ENCODE measurements at places on chromosomes 2 and 18. TPM values are rescaled to one million over a fixed set of nuclear protein-coding genes. Genes with fewer than 3 reads are reported as not detected.
A peak's percentile ranks its signal among the peaks of the same experiment; 100 is the strongest.

GRCh38 chr2:46148369-46148736 lies 148.9 kb upstream of the EPAS1 start:
- H3K36me3 ChIP-seq, result 0 out of 2 replicates have a peak, but pooled peaks cover 3% of the 10 kb centered on the region
- H3K27ac ChIP-seq, result no peak overlapping the region
- peaks cover 23% of the 10 kb centered on the region for H3K4me1 ChIP-seq

DNA sequence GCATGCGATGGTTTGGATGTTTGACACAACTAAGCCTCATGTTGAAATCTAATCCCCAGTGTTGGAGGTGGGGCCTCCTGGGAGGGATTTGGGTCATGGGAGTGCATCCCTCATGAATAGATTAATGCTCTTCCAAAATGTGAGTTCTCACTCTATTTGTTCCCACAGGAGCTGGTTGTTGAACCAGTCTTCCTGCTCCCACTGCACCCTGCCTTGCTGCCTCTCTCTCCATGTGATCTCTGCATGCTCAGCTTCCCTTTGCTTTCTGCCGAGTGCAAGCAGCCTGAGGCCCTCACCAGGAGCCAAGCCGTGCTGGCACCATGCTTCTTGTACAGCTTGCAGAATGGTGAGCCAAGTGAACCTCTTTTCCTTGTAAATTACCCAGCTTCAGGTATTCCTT lies 206.8 kb downstream of the VAPA start:
- H3K27me3 ChIP-seq, result no peaks in the 10 kb centered on the region
- H3K4me3 ChIP-seq, result no peak overlapping the region
- H3K4me1 ChIP-seq, result peaks cover 36% of the 10 kb centered on the region
- H3K27ac ChIP-seq, result no peak overlapping the region

DNA sequence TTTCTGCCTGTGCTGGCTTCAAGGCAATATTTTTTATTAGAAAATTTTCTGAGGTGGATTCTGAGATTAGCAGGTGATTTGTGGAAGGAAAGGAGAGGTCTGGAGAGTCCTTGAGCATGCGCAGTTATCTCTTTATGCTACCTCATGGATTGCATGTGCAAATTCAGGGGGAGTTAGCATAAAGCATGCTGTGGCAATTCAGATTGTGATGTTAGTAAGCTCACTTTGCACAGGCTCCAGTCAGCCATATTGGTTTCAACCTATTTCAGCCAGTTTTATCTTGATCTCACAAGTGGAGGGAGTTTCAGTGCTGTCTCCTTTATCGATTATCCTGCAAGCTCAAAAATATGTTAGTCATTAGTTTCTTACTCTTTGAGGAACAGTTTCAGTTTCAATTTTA lies 2012.3 kb upstream of the PIK3C3 start:
- H3K36me3 ChIP-seq, result no peaks in the 10 kb centered on the region
- H3K4me1 ChIP-seq, result peaks cover 22% of the 10 kb centered on the region
- no peak overlapping the region for H3K4me3 ChIP-seq
- DNase-seq, result no peak
- H3K27ac ChIP-seq, result no peak overlapping the region
- H3K27me3 ChIP-seq, result no peaks in the 10 kb centered on the region

The ASAP2 gene
- total RNA-seq, result 66.8 TPM

DNA sequence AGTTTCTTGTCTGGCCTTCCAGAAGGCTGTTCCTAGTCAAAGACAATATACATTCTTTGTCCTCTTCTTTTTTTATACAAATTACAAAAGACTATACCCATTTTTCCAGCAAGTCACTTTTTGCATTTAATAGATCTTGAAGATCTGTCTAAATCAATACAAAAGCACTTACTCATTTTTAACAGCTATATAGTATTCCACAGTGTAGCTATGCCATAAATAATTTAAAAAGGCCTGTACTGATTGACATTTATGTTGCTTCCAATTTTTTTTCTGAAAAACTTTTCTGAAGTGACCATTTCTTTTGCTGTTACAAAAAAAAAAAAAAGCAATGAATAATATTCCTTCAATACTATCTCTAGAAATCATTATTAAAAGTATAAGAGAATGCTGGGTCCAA lies 30.3 kb upstream of the HNRNPLL start:
- no peak overlapping the region for H3K27ac ChIP-seq
- H3K4me3 ChIP-seq, result no peak overlapping the region
- no peaks in the 10 kb centered on the region for H3K36me3 ChIP-seq
- H3K4me1 ChIP-seq, result peaks cover 8% of the 10 kb centered on the region
- DNase-seq, result no peak
- no peaks in the 10 kb centered on the region for H3K27me3 ChIP-seq

The NPPC gene
- total RNA-seq, result not detected

- DNase-seq, result no peak
- H3K4me3 ChIP-seq, result no peak overlapping the region
- H3K27me3 ChIP-seq, result no peaks in the 10 kb centered on the region
- no peaks in the 10 kb centered on the region for H3K36me3 ChIP-seq
- no peaks in the 10 kb centered on the region for H3K4me1 ChIP-seq
Observed at GRCh38 chr2:77095096-77095495, 427.1 kb downstream of the LRRTM4 start.

DNA sequence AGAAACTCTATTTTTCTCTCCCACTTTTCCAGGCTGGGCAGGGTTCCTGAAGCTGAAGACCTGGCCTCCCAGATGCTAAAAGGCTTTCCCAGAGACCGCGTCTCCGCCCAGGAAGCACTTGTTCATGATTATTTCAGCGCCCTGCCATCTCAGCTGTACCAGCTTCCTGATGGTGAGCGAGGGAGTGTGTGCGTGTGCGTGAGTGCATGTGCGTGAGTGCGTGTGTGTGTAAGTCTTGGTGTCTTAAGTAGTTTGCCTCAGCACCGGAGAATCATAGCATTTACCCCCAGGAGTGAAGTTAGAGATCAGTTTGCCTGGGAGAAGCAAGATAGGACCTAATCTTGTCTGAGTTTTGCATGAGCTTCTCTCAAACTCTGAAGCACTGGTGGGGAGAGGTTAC lies 73.7 kb downstream of the CDK15 start:
- H3K4me3 ChIP-seq, result no peak overlapping the region
- no peaks in the 10 kb centered on the region for H3K4me1 ChIP-seq
- DNase-seq, result no peak
- H3K36me3 ChIP-seq, result no peaks in the 10 kb centered on the region
- H3K27me3 ChIP-seq, result no peaks in the 10 kb centered on the region
- no peak overlapping the region for H3K27ac ChIP-seq

The TACR1 gene
- not detected for total RNA-seq

DNA sequence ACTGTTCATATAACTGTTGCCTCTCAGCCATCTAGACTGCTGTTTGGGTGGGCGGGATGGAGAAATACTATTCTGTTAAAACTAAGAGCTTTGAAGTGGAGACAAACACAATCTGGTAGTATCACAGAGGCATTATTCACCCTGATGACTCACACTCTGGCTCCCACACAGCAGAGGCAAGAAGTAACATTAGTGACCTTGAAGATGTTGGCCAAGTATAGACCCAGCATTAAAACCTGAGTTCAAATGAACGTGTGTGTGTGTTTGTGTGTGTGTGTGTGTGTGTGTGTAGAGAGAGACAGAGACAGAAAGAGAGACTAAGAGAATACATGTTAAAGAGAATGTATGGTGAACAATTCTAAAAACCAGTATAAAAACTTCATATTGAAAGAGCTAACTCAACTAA lies 22.5 kb upstream of the ACVR1 start:
- no peak overlapping the region for H3K4me3 ChIP-seq
- H3K27ac ChIP-seq, result no peak overlapping the region
- H3K27me3 ChIP-seq, result no peaks in the 10 kb centered on the region
- peak; percentile 52 for DNase-seq

DNA sequence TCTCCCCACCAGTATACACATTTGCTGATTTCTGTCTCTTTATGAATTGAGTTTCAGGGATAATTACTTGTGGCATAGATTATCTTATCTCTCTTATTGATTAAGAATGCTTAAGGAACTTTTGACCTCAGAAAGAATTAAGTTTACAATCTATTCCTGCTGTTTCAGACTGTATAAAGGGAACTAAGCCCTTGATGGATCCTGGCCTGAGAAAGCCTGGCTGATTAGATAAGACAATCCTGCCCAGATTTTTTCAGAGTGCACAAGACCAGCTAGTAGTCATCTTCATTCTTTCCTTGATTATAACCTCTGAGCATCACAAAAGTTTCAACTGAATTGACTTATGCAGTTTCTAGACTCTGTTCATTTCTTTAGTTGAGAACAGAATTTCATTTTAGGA lies 22.7 kb upstream of the TFPI start:
- no peaks in the 10 kb centered on the region for H3K4me1 ChIP-seq
- no peaks in the 10 kb centered on the region for H3K36me3 ChIP-seq
- no peak for DNase-seq
- no peak overlapping the region for H3K27ac ChIP-seq
- no peak overlapping the region for H3K4me3 ChIP-seq

DNA sequence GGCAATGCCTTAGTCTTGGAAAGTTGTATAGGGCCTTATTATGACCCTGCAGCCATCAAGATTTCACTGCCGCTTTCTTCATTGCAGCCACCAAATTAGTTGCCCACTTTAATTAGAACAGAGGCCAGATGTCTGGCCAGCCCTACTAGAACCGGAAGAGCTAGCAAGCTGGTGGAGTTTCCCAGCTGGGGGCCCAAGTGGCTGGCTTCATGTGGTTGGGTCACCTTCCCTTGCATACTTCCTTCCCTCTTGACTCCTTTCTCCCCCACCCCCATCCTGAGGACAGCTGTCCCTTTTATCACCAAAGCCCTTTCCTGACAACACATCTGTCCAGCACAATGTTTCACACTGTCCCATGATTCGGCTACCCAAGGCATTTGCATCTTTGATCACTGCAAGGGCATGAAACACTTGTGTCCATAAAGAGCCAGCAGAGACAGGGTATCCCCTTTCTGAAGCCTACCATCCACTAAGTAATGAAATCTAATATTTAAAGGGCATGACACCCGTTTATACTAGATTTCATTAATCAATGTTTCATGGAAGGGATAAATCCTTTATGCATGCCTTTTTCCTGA lies 187.2 kb downstream of the BCL11A start:
- no peaks in the 10 kb centered on the region for H3K4me1 ChIP-seq
- H3K27ac ChIP-seq, result no peak overlapping the region

GRCh38 chr18:79378536-79379250 lies 17.0 kb upstream of the NFATC1 start:
- no peaks in the 10 kb centered on the region for H3K36me3 ChIP-seq
- H3K27ac ChIP-seq, result no peak overlapping the region
- peaks cover 20% of the 10 kb centered on the region for H3K27me3 ChIP-seq
- no peak overlapping the region for H3K4me3 ChIP-seq
- no peaks in the 10 kb centered on the region for H3K4me1 ChIP-seq

DNA sequence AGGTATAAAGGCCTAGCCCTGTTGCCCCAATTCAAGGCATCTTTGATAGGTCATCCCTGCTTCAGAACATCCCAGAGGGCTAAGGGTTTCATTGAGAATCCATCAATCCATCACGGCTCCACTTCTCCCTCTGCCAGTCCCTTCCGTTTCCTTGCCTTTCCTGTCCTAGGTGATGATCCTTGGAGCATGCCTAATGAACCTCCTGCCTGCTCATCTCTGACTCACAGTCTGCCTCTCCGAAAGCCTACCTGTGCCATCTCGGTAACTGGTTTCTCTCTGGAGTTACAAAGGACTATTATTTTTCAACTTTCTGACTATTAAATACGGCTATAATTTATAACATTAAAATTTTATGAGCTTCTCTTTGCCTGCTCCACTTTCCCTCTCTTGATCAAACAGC lies 36.7 kb upstream of the OSBPL6 start:
- no peaks in the 10 kb centered on the region for H3K36me3 ChIP-seq
- H3K27me3 ChIP-seq, result no peaks in the 10 kb centered on the region
- H3K4me1 ChIP-seq, result no peaks in the 10 kb centered on the region
- no peak for DNase-seq
- H3K27ac ChIP-seq, result no peak overlapping the region

The CCBE1 gene
- 5.8 TPM for total RNA-seq

GRCh38 chr18:23259701-23260681 lies 124.7 kb downstream of the CABLES1 start:
- no peaks in the 10 kb centered on the region for H3K27me3 ChIP-seq
- H3K4me3 ChIP-seq, result peak overlapping the region; percentile 48
- H3K4me1 ChIP-seq, result peaks cover 45% of the 10 kb centered on the region

DNA sequence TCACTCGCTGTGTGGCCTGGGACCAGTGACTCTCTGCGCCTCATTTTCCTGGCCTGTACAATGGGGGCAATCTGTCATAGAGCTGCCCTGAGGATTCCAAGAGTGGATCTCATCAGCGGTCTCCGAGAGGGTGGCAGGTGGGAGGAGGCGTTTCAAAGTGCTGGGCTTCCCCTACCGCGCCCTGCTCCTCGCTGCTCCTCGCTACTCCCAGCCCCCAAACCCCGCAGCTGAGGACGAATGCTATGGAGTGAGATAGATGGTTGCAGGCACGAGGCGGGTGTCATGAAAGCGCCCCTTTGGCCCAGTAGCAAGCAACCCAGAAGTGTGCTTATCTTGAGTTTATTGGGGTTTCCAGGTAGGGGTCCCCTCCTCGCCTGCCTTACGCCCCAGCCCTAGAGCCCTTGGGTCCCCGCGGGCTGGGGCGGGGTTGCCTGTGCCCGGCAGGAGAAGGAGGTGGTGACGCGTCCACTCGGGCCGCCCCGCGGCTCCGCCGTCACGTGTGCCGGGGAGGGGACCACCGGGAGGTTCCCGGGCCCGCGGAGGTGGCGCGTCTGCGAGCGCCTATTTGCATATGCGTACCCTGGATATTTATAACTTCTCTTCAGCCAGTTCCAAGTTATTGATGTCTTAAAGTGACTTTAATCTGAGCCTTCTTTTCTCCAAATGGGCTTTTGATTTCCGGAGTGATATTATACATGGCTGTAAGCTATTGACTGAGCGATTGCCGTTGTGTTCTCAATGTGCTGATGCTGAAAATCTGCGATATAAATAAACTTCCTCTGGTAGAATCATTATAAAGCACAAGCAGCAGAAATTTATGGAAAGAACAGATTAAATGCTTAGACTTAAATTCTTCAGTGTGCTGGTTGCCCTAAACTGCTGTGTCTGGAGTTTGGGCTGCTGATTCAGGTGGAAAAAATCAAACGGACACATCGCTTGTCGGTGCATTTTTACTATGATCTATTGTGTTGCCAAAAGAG lies 263.7 kb downstream of the ATAD2B start:
- no peak overlapping the region for H3K4me3 ChIP-seq
- DNase-seq, result no peak
- H3K36me3 ChIP-seq, result no peaks in the 10 kb centered on the region
- no peak overlapping the region for H3K27ac ChIP-seq
- no peaks in the 10 kb centered on the region for H3K4me1 ChIP-seq

DNA sequence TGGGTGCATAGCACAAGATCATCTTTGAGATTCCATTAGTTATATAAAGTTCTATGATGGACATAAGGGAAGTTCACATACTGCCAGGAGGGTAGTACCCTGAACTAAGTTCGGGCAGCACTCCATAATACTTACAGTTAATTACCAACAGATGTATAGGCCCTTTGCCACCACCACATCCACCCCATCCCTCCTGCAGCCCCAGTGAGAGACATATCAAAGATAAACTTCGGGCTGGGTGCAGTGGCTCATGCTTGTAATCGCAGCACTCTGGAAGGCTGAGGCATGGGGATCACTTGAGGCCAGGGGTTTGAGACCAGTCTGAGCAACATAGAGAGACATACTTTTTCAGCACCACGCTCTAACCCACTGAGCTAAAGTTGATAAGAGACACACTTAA lies 46.4 kb upstream of the NPAS2 start:
- H3K4me3 ChIP-seq, result no peak overlapping the region
- H3K4me1 ChIP-seq, result peaks cover 9% of the 10 kb centered on the region
- H3K27ac ChIP-seq, result no peak overlapping the region
- H3K36me3 ChIP-seq, result no peaks in the 10 kb centered on the region
- H3K27me3 ChIP-seq, result no peaks in the 10 kb centered on the region

- DNase-seq, result no peak
- H3K4me3 ChIP-seq, result no peak overlapping the region
- H3K27ac ChIP-seq, result no peak overlapping the region
- H3K36me3 ChIP-seq, result no peaks in the 10 kb centered on the region
Observed at GRCh38 chr18:28514699-28515098, 337.8 kb upstream of the CDH2 start.

- H3K27ac ChIP-seq, result no peak overlapping the region
- no peaks in the 10 kb centered on the region for H3K36me3 ChIP-seq
Observed at GRCh38 chr2:60070736-60071489, 482.5 kb downstream of the BCL11A start.

Measured in PC-9 (cell line).